HTR-8/SVneo (cell line): ENCODE measurements at places on chromosomes 12 and 14.

GRCh38 chr12:107574691-107575090, 110.9 kb upstream of the PWP1 start:
- DNase-seq: no peak

DNA sequence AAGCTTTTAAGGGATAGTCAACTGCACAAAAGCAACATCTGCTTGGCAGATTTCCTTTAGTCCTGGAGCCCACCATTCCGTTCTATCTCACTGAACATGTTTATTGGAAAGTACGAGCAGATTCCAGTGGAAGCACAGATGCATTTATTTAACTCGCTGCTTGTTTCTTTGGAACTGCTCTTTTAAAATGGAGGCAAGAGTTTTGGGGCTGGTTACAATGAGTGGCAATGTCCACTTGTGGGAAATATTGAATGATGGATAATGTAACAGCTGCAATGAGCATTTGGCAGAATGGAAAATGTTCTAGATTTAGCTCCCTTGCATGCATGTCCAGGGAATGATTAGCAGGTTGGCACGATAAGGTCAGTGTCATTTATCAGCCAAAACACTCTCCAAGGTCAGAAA, 163.0 kb downstream of the ATP23 start:
- no peak for DNase-seq

- DNase-seq: no peak
Observed at GRCh38 chr12:54521293-54522060, 23.9 kb downstream of the NCKAP1L start.

DNA sequence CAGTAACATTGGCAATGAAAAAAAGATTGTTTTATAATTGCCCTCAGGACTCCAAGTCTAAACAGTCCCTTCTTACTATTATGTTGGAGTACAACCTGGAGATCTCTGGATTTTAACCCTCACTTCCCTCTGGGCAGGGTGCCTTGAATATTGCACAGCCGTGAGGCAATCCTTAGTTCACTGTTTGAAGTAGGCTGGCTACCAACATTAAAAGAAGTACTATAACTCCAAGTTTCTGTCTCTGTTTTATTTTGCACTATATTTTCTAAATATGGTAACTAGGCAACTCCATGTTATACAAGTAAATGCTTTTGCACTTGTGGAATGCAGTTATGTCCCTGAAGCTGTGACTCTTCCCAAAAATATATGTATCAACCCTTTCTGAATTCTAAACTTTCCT, 490.7 kb downstream of the EGLN3 start:
- DNase-seq: no peak

DNA sequence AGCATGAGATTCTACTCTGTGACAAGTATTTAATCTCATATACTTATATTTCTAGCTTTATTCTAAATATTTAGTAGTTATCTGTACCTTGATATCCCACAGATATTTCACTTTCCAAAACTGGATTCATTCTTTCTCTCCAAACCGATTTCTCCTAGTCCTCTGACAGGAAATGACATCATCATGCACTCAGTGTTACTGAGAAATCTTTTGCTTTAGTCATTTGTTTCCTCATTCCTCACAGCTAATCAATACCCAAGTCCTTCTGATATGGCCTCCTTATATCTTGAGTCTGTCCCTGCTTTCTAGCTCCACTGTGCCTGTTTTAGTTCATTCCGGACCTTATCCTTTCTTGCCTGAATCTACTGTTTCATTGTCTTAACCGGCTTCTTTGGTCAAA, 39.4 kb upstream of the E2F7 start:
- DNase-seq: peak; percentile 17

GRCh38 chr14:35400648-35401421, 3.7 kb downstream of the NFKBIA start:
- no peak for DNase-seq

GRCh38 chr12:51692016-51692415, 101.0 kb downstream of the SCN8A start:
- DNase-seq: no peak

- DNase-seq: no peak
Observed at GRCh38 chr12:52627395-52628110, 9.2 kb upstream of the KRT73 start.

DNA sequence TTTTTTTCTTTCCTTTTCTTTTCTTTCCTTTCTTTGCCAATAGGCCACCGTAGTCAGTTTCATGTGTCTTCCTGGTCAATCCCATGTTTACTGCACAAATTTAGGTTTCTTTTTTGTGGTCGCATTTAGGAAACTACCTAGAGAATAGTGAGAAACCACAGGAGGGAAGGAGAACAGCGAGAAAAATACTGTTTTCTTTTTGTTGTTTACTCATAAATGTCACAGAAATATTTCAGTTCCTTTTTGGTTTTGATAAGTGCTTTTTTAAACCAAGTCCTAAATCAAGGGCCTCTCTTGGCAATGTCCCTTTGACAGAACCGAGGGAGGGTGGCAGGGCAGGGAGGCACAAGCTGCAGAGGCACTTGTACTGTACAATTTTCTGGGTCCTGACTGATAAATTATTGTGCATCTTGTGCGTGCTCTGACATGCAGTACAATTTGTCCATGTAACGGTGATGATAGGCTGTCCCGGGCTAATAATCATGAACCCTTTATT, 326.1 kb downstream of the CACNA1C start:
- DNase-seq: no peak

- DNase-seq: no peak
Observed at GRCh38 chr12:1324910-1325309, 269.5 kb downstream of the FBXL14 start.

DNA sequence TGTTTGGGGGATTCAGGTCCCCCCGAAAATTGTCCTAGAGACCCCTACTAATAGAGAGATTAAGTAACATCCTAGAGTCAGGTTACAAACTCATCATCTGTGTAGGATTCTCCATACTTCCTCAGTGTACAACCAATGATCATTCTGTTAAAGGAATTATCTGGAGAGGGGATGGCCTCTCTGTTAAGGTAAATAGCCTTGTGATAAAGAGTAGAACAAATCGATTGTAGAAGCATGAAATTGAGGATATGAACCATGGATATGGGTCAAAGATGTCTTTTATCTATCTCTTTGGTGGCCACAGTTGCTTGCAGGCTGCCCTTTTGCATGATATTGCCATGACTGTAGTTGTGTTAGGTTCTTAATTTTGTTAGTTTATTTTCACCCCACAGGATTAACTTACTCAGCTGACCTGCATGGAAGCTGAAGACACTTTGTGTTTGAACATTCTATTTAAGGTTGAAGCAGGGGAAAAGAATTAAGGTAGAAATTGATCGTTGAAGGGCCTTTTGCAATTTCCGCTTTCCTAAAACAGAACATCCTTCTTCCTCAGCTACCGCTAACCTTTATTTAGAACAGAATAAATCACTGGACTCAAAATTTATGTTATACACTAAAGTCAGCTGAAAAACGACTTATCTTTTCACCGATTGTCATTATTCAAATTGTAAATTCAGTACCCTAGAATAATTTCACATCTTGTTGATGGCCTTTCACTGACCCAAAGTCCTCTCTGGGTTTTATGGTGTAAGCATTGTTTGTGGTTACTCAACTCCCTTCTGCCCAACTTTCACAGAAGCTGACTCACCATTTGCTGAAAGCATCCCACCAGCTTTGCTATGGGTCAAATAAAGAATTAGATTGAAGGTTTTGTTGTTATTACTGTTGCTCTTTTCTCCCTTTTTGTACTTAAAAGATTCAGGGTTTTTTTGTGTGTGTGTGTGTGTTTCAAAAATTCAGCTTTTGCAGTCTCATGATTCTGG, 52.3 kb downstream of the IRAK3 start:
- DNase-seq: peak; percentile 25

- no peak for DNase-seq
Observed at GRCh38 chr12:45565590-45565989, 163.9 kb upstream of the ARID2 start.

DNA sequence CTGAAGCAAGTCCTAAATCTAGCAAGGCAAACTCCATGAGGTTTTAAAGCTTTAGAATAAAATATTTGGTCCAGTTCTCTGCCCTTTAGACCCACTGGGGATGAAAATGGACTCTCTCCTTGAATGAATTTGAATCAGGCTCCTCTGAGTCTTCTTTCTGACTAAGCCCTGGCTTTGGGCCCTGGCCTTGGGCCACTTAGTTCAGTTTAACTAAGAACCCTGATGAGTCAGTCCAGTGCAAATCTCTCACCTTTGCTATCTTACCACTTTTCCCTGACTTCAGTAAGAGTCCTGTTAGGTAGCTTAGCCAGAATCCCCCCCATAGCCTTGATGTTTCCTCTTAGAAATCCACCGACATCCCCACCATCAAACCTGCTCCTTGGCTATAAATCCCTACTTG, 427.5 kb downstream of the SNAPC1 start:
- no peak for DNase-seq

- DNase-seq: no peak
Observed at GRCh38 chr14:50979941-50980850, 35.9 kb upstream of the PYGL start.

- peak; percentile 31 for DNase-seq
Observed at GRCh38 chr12:108333898-108334699, 5.0 kb downstream of the CMKLR1 start.

- DNase-seq: peak; percentile 95
Observed at GRCh38 chr12:3135522-3136461, 58.6 kb downstream of the TSPAN9 start.

DNA sequence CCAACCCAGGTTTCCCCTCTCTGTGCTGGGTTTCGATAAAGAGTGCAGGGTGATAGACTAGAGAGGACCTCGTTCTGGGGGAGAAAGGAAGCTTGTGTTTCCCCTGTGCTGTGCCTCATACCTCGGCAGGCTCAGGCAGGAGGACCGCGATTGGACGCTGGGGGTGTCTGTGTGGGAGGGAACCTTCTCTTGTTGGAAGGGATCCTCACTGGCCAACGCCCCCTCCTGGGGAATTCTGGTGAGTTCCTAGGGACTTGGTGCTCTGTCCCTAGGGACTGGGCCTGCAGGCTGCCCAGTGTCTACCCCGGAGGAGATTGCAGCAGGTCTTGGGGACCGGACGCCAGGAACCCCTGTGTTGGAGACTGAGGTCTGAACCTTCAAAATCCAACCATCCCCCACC, 157.4 kb upstream of the PRMT8 start:
- DNase-seq: no peak

DNA sequence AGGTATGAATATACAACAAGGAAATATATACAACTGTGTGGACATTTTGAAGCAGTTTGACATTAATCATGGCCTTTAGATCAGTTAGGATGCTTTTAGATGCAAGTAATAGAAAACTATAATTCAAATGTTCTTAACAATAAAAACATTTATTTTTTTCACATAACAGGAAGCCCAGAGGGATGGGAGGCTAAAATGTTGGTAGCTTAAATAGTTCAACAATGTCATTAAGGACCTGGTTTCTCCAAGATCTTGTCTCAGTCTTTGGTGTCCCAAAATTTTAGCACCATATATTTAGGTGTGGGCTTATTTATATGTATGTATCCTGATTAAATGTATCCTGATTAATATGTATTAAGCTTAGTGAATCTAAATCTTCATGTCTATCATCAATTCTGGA, 292.4 kb downstream of the NUAK1 start:
- no peak for DNase-seq

GRCh38 chr14:91580876-91581577, 70.9 kb upstream of the PPP4R3A start:
- no peak for DNase-seq

DNA sequence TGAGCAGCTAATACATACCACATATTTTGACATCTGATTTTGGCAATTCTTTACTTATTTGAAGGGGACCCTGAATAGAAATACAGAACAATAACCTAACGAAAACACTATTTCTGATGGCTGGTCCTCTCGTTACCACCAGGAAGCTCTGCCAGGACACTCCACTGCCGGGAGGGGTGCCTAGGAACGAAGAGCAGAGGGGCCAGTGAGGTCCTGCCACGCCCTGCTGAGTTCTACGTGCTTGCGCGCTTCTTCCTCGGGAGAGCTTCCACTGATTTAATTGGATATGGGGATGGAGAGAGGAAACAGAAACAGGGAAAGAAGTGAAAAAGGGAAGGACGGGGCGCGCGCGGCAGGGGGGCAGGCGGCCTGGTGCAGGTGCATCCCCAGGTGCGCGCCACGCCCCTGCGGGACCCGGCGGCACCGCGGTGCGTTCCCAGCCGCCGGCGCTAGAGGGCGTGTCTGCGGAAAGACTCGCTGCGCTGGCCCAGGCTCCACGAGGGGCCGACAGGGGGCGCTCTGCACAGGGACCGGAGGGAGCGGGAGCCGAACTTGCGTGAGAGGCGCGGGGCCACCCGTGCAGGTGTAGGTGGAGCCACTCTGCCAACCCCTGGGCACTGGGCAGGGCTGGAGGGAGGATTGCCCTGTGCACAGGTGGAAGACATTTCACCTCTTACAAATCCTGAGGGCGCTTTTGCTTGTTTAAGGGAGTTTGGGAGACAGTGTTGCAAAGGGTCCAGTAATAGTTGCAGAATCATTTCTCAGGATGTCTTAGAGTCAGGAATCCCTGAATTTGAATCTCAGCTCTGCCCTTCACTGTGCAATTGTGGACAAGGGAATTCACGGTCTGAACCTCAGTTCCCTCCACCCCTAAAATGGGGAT, 986.3 kb upstream of the TMEM132C start:
- no peak for DNase-seq

- peak; percentile 65 for DNase-seq
Observed at GRCh38 chr14:92945959-92946846, 23.3 kb downstream of the CHGA start.

DNA sequence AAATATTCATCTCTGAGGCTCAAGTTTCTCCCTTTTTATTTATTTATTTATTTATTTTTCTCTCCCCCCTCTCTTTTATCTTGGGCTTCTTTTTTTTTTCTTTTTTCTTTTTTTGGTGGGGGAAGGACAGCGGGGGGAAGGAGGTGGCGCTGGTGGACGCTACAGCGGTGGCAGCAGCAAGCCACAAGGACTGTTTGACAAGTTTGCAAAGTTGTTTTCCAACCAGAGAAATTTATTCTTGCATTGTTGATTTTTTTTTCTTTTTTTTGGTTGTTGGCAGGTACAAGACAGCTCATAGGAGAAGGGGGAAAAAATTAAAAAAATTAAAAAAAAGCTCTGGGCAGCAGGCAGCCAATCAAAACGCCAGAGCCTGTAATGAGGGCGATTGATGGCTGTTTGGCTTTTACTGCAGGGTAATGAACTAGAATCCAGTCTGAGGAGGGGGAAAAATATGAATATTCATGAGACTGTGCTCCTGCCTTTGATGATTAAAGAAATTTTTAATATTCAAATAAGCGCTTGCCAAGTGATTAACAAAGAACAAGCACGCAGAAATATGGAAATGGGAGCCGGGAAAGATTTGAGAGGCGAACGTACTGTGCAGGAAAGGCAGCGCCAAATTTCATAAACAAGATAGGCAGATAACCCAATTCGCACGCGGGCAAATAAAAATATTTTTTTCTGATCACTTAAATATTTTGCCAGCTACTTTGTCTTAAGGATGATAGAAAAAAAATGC, 36.2 kb downstream of the BCL11B start:
- DNase-seq: no peak
